ENCODE measurements at places on chromosomes 3 and 15.

GRCh38 chr3:187798126-187798525, 52.9 kb upstream of the BCL6 start:
- no peak for DNase-seq

DNA sequence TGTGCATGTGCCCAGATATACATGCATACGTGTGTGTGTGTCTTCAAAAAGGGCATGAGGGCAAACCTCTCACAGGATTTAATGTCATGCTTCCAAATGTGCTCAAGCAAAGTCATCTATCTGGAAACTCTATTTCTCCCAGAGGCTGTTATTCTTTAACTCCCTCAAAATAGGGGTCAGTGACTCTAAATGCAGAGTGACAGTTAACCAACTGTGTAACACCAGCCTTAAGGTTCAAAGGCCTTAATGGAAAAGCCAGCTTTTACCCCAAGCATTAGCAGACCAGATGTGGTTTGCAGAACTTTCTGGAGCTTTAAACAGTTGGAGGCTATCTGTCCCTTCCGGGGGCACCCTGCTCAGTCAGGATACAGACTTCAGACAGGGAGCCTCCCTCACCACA, 70.4 kb upstream of the SLC7A14 start:
- DNase-seq = no peak

DNA sequence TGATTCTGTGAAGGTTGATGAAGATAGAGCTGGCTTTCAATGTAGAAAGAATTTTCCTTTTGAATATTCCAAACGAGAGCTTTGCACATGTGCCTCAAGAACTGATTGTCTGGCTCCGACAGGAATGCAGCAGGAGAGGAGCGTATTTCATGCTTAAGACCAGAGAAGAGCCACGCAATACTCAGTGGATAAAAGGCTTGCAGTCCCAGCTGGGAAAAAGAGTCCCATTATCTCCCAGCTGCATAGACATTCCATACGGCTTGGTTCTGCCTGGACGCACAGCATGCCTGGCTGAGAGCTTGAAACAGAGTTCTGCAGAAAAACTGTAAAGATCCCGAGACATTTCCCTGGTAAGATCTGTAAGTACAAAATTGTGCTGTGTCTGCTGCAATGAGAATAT, at the start of gene CNTN6:
Gene CNTN6, plus strand, starts transcription at position 254 of the 400 bp plus-strand sequence. CDS start 54,985 bp downstream, outside the sequence.
- DNase-seq = no peak

DNA sequence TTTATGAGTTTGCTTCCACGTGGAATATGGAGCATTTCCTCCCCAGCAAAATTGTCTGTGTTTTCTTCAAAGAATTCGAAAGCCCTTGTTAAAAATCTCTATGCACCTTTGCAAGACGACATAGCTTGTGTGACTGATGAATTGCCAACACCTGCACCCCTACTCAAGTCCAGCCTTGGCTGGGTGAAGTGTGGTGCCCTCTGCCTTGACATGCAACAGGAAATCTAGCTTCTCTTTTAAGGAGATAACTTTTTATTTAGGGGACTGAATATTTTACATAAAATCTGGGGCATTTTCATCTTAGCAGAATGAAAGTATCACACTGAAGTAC, 647 bp downstream of the HMG20A start:
- DNase-seq = no peak

- DNase-seq = no peak
Measured at GRCh38 chr15:35439291-35439690, 106.7 kb downstream of the DPH6 start.

DNA sequence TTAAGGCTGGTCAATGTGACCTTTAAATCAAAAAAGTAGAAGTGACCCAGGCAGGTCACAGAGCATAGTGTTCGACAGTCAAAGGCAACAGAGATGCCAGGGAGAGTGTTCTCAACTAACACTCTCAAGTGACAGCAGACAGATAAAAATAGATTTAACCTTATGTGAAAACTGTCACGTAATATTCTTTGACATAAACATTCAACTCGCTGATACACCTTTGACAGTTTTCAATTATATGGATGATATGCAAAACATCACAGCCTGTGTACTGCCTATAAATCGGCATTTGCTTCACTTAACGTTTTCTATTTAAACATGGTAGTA, 15.5 kb downstream of the PDZRN3 start:
- DNase-seq = no peak

GRCh38 chr3:47899495-47900108, 96.7 kb downstream of the DHX30 start:
- DNase-seq = no peak

DNA sequence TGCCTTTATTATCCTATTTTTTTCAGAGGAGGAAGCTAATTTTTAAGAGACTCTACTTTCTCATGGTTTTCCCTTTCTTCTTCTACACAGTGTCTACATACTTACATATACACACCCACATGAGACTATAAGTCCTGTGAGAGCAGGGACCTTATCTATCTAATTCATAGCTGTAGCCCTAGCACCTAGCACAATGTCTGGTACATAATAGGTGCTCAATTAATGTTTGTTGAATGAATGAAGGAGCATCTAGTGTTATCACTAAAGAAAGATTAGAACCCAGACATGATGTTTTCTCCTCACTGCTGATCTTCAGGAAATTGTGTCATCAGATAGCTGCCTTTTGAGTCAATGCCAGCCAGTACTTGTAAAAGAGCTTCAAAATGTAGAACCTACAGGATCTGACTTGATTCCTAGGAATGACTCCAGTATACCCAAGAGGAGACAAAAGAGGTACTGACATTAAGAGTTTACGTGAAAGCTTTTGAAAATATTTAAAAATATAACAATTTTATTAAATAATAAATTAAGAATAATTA, 2.5 kb downstream of the SCG5 start:
- DNase-seq = no peak

- no peak for DNase-seq
Measured at GRCh38 chr3:114879059-114880031, 267.7 kb downstream of the ZBTB20 start.

DNA sequence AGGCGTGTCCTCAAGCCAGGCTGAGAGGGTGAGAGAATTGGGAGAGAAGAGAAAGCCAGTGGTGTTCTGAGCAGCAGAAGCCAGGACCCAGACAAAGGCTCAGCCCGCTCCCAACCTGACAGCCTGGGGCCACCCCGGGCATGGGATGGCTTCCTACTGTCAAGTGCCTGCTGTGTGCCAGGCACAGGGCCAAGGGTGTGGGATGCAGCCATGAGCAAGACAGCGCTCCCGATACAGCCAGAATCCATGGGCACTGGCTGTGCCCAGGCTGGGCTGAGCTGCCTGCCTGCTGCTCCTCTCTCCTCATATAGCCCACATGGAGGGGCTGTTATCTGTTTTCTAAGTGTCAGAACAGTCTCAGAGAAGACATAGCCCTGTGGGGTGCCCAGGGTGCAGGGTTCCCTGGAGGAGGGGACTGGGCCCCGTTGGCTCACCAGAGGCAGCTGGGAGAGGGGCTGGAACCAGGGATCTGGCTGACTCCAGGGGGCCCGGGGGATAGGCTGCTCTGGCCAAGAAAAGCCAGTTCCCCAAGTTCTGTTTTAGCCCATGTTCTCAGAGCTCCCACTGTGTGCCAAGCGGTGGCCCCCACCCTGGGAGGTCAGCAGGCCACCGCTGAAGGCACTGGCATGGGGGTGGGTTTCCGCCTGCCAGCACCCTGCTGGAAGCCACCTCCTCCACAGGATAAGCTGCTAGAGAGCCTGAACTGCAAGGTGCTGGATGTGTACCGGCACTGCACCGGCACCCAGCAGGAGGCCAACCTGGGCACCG, 39.0 kb downstream of the CFAP100 start:
- no peak for DNase-seq

DNA sequence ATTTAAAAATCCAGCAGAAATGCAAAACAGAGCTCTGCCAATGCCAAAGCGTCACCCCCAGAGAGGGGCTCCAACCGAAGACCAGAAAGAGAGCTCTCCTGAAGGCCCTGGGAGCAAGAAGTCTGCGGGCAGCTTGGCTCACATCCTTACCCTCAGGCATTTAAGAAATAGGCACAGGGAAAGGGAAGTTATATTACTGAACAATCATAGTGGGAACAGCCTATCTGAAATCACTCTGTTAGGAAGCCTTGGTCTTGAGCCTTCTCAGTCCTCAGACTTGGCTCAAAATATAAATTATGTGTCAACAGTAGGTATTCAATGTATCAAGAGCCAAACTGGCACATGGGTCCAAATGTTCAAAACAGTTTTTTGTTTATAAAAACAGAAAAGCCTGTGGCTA, 10.3 kb upstream of the PPARG start:
- no peak for DNase-seq

- DNase-seq = no peak
Measured at GRCh38 chr3:27590437-27591298, 106.5 kb upstream of the SLC4A7 start.

DNA sequence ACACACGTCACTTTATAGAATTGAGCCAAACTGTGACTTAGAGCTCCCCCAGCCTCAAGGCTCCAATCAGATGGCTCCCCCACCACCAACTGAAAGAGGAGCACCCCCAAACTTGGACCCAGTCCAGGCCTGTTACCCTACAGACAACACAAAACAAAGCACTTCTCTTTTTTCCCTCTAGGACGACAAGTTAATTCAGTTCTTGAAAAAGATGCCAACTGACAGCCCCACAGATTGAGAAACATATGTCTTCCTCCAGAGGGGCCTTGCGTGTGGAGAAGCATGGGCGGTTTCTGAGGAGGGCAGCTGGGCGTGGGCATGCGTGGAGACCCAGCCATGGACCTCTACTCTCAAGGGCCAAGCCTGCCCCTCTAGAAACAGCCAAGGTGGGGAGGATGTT, 229.5 kb downstream of the SHQ1 start:
- DNase-seq = no peak

DNA sequence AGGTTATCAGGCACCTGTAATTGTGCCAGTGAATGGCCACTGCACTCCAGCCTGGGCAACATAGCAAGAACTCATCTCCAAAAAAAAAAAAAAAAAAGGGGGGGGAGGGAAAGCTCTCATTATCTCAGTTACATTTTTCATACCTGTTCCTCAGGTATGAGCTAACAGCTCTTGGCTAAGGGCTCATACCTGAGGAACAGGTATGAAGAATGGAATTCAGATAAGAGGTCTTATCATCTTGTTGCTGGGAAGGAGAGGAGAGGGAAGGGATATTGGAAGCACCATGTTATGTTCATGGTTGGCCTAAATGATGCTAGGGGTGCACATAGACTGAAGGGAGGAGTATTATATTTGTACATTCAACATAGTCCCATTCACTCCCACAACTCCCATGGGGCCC, 2.6 kb downstream of the SLC15A2 start:
- no peak for DNase-seq

GRCh38 chr3:59772416-59773408, 722.9 kb upstream of the CFAP20DC start:
- no peak for DNase-seq

DNA sequence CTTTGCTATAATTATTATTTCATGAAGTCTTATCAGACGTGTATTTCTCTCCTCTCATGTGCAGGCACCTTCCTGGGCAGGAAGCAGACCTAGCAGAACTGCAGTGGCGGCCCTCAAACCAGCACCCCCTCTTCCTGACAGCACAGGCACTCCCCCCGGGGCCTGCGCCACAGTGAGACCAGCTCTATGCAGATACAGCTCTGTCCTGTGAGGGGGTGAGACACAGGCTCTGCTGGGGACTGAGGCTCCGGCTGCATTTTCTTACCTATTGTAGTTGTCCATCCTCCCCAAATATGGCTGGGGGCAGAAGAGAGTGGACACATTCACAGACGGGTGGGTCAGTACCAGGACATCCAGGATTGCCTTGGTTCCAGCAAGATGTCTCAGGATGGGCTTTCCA, 5.0 kb downstream of the CISH start:
- DNase-seq = no peak

DNA sequence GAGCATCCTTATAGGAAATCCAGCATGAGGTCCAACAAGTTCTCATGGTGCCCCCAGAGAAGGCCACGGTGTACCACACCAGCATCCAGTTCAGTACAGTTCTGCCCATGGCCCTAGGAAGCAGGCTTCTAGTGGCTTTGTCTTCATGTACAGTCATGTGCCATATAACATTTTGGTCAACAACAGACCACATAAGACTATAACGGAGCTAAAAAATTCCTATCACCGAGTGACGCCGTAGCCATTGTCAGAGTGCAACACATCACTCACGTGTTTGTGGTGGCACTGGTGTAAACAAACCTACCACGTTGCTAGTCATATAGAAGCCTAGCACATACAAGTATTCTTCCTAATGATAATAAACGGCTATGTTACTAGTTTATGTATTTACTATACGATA, 209.0 kb downstream of the ARRDC4 start:
- DNase-seq = no peak

GRCh38 chr3:169269005-169269404, 394.5 kb downstream of the MECOM start:
- no peak for DNase-seq

DNA sequence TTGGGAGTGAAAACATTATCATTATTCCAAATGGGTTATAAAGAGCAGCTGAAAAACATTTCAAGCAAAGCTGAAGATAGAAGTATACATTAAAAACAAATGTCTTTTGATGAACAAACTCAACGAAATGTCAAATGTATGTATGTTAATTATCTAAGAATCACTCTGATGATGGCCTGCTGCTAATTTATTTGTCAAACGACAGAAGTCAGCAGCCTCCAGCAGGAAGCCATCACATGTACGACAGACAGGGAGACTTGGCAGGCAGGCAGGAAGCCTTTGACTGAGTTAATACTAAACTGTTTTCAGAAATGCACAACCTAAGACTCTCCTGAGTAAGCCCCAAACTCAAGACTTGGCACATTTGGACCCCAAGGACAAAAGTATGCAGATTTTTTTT, 491.1 kb downstream of the ZNF385D start:
- no peak for DNase-seq

DNA sequence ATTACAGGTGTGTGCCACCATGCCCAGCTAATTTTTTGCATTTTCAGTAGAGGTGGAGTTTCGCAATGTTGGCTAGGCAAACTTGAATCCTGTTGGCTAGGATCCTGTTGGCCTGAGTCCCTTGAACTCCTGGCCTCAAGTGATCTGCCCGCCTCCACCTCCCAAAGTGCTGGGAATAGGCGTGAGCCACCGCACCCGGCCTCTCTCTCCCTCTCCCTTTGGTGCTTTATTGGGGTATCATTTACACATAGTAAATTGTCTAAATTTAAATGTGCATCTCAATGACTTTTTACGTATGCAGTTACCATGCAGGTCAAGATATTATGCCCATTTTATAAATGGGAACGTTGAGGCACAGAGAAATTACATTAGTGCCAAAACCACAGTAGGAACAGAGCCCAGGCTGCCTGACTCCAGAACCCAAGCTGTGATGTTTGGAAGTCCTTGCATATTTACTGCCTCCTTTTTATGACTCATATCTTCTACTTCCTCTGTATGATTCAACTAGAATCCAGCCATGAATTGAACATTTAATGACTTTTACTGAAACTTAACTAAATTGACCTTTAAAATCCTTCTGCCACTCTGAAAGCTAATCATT, 34.0 kb upstream of the RPP14 start:
- peak; percentile 62 for DNase-seq

- no peak for DNase-seq
Measured at GRCh38 chr3:9553021-9553947, at the start of gene LHFPL4. Gene LHFPL4, minus strand, starts transcription at chr3:9553822. Its CDS starts 1,143 bp downstream, at chr3:9552679.

DNA sequence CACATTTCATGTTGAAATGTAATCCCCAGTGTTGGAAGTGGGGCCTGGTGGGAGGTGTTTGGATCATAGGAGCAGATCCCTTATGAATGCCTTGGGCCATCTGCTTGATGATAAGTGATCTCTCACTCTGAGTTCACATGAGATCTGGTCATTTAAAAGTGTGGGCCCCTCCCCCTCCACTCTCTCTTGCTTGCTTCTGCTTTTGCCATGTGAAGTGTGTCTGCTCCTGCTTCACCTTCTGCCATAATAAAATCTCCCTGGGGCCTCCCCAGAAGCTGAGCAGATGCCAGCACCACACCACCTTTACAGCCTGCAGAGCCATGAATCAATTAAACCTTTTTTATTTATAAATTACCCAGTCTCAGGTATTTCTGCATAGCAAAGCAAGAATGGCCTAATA, 14.2 kb upstream of the CD200R1L start:
- DNase-seq = no peak

Measured in SJSA1 (cell line).